Caki2 (cell line): ENCODE measurements at places on chromosomes 3 and 15. TPM values are rescaled to one million over a fixed set of nuclear protein-coding genes. Genes with fewer than 3 reads are reported as not detected.

Gene MPI
- total RNA-seq, result 117 and 132 TPM in 2 replicates

Gene UACA
- total RNA-seq, result 8.0 and 16.2 TPM in 2 replicates

Gene CHRD
- total RNA-seq, result 0.84 TPM in 1 of 2 replicates, not detected in the other

GRCh38 chr3:17938313-17938712 lies 195.9 kb upstream of the TBC1D5 start:
- no peak for DNase-seq

DNA sequence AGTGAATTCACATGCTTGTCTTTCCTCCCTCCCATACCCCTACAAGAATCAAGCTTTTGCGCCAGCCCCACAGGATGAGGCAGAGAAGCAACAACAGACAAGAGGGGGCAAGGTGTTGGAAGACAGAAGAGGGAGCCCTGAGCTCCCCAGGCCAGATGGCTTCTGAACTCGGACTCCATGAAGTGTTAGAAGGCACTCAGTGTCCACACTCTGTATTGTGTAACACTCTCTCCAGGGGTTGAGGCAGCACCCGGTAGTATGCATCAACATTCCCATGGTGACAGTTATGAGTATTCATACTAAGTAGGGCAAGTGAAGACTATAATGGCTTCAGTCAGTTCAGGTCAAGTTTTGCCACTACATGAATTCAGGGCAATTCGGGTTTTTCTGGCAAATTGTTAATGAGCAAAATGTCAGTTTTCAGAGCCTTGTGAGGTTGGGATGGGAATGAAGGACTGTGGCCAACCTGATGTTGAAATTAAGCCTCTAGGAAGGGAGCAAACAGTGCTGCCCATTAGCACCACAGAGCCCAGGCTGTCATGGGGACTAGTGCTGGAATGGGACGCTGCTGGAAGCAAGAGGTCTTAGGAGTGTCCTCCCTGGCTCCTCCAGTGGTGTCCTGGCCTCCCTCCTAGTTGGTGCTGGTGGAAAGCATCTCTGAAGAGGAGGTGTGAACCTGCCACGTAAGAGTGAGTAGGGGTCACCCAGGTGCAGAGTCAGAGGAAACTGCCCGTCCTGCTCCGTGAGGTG lies 79.4 kb downstream of the KLF15 start:
- no peak for DNase-seq

- DNase-seq, result no peak
Measured at GRCh38 chr3:18558507-18558906, 133.4 kb upstream of the SATB1 start.

GRCh38 chr3:168051070-168051469 lies 44.7 kb downstream of the GOLIM4 start:
- DNase-seq, result no peak

DNA sequence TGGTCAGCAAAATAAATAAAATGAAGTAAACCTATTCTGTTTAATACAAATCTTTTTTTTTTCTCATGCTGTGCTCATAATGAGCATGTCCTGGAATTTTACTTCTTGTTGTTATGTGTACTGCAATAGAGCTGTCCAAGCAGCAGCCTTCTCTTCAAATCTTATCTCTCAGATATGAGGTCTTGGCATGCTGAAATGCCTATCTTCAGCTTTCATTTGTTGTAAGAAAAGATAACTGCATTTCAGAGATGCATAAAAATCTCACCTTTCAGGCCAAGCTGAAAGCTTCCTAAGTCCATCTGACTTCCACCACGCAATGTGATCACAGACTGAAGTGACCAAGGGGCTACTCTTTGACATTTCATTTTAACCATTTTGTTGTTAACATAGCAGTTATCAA lies 43.5 kb upstream of the LRRC3B start:
- DNase-seq, result no peak

GRCh38 chr3:126107203-126107939 lies 23.4 kb upstream of the SLC41A3 start:
- no peak for DNase-seq
